ENCODE measurements at places on chromosomes 1 and 21.

DNA sequence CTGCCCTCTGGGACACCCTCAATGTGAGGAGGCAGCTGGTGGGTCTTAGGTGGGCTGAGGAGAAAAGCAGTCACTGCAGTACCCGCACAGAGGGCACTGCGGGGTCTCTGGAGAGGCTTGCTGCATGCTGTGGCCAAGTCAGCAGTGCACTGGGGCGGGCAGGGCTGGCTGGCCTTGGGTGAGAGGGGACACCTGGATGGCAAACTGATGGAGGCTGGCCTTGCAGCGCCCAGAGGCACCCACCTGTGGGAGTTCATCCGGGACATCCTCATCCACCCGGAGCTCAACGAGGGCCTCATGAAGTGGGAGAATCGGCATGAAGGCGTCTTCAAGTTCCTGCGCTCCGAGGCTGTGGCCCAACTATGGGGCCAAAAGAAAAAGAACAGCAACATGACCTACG lies 3.2 kb downstream of the ELF3 start:
- peak overlapping the region; percentile 96 for H3K27ac ChIP-seq
- DNase-seq, result no peak
- H3K27me3 ChIP-seq, result peaks cover 3% of the 10 kb centered on the region
- peaks cover 30% of the 10 kb centered on the region for H3K4me1 ChIP-seq
- peaks cover 22% of the 10 kb centered on the region for H3K36me3 ChIP-seq

DNA sequence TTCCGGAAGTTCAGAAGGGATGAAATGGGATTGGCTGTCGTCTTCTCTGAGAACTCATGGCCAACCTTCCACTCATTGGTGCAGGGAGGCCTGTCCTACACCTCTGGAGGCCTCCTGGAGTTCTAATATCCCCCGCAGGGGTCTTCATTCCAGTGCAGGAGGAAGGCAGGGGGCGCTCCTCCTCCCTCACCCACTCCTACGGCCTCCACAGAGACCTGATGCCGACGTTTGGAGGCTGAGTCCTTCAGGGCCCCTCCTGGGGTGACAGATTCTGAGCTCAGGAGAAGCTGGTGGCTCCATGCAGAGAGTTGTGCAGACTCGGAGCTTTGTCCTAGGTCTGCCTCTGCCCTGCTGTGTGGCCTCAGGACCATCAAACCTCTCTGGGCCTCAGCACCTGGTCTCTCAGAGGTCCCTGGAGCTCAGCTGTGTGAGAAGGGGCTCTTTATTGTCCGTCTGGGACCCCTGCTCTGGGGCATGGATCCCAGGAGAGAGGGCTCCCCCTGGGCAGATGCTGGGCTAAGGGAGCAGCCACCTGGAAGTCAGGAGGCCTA lies 102.3 kb upstream of the WNT4 start:
- DNase-seq, result no peak
- H3K27ac ChIP-seq, result no peak overlapping the region
- H3K36me3 ChIP-seq, result no peaks in the 10 kb centered on the region
- H3K4me1 ChIP-seq, result peaks cover 41% of the 10 kb centered on the region
- peaks cover 6% of the 10 kb centered on the region for H3K27me3 ChIP-seq

- no peaks in the 10 kb centered on the region for H3K36me3 ChIP-seq
- no peaks in the 10 kb centered on the region for H3K27me3 ChIP-seq
- H3K27ac ChIP-seq, result peak overlapping the region; percentile 88
- peaks cover 27% of the 10 kb centered on the region for H3K4me1 ChIP-seq
- peak overlapping the region; percentile 46 for H3K4me3 ChIP-seq
- no peak for DNase-seq
Measured at GRCh38 chr1:43004587-43005459, 46.2 kb upstream of the SLC2A1 start.

DNA sequence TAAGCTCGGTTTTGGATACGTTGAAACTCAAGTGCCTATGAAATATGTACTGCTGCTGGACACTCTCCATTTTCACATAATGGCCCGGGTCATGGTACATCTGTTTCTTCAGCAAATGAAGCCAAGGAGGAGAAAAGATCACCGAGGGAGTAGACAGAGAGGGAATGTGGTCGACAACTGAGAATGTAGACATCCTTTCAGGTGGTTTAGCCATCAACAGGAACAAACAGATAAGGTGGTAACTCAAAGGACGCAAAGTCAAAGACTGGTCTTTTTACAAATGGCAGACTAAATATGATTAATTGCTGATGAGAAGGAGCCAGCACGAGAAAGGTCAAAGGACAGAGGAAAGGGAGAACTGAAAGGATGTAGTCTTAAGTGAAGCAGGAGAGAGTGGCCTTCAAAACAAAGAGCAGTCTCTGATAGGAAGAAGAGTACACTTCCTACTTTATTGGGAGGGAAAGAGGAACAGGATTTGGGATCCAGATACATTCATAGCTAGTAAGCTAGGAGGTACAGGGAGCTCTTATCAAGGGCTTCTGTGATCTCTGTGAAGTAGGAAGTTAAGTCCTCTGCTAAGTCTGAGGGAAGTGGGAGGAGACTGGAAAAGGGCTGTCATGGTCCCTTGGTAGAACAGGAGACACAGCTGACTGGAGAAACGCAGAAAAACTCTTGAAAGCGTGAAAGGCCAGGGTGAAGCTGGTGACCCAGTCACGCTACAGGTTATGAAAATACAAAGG lies 28.3 kb downstream of the NUP133 start:
- H3K4me1 ChIP-seq, result no peaks in the 10 kb centered on the region
- no peak for DNase-seq
- no peaks in the 10 kb centered on the region for H3K27me3 ChIP-seq
- no peak overlapping the region for H3K27ac ChIP-seq
- H3K36me3 ChIP-seq, result peaks cover 31% of the 10 kb centered on the region

DNA sequence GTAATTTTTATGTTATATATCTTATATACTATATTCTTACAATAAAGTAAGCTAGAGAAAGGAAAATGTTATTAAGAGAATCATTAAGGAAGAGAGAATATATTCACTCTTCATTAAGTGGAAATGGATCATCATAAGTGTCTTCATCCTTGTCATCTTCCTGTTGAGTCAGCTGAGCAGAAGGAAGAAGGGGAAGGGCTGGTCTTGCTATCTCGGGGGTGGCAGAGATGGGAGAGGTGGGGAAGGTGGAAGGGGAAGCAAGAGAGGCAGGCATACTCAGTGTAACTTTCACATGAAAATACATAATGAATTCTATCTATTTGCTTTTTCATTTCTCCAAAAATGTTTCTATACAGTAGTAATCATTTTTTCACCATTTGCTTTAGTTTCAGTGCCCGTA lies 5.1 kb downstream of the DNASE2B start:
- no peak overlapping the region for H3K4me3 ChIP-seq
- H3K4me1 ChIP-seq, result peaks cover 9% of the 10 kb centered on the region
- H3K36me3 ChIP-seq, result no peaks in the 10 kb centered on the region

DNA sequence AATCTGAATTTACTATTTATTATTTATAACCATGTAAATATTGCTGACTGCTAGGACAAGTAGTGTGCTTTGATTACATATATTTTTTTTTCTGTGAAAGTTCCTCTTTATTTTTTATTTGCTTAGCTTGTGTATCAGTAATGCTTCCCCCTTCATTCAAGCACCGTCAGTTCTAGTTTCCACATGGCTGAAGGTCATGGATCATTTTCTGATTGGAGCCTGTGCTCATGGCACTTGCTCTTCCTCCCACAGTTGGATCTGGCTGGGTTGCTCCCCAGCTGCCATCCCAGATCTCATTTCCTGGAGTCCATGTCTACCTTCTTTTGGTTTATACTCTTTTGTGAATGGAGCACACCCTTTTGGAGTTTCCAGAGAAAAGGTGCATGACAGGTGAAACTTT lies 57.0 kb upstream of the IGSF5 start:
- no peak overlapping the region for H3K4me3 ChIP-seq
- no peaks in the 10 kb centered on the region for H3K36me3 ChIP-seq
- no peak for DNase-seq
- H3K27ac ChIP-seq, result peak overlapping the region; percentile 27
- no peaks in the 10 kb centered on the region for H3K27me3 ChIP-seq
- no peaks in the 10 kb centered on the region for H3K4me1 ChIP-seq

DNA sequence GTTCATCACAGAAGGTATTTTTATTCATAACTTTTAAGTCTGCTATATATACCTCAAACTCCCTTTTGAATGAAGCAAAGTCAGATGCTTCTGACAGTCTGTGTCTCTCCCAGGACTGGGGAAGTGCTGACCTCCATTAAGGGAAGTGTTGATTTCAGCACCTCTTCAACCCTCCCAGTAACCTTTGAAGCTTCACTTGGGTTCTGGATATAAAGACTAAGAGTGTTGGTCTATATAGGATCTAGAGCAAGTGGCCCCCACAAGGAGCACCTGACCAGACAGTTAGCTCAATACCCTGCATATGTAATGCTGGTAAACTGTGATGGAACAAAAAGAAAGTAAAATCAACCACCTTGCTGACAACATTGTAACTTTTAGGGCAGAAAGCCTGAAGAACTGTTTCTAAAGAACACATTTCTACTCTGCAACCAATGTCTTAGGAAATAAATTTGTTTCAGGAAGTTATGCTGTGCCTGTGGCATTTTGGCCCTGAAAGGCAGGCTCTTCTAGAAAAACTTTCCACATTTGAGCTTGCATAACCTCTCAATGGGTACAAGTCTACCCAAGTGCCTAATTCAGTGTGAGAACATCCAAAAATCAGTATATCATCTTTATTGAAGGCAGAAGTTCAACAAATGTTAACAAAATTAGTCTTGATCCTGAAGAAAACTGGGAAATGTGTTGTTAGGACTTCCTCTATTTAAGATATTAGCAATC lies 865 bp upstream of the PTPN22 start:
- DNase-seq, result no peak
- H3K27ac ChIP-seq, result no peak overlapping the region
- no peaks in the 10 kb centered on the region for H3K4me1 ChIP-seq
- no peaks in the 10 kb centered on the region for H3K27me3 ChIP-seq
- no peaks in the 10 kb centered on the region for H3K36me3 ChIP-seq
- H3K4me3 ChIP-seq, result no peak overlapping the region

All from type B pancreatic cell (in vitro differentiated cells).